ENCODE measurements at places on chromosomes 3 and 15. TPM values are rescaled to one million over a fixed set of nuclear protein-coding genes. Genes with fewer than 3 reads are reported as not detected.

- H3K4me3 ChIP-seq: no peak overlapping the region
- H3K27me3 ChIP-seq: no peaks in the 10 kb centered on the region
- peak overlapping the region; percentile 99 for H3K27ac ChIP-seq
- H3K36me3 ChIP-seq: no peaks in the 10 kb centered on the region
Observed at GRCh38 chr3:187186375-187186774, 10.9 kb upstream of the RTP1 start.

DNA sequence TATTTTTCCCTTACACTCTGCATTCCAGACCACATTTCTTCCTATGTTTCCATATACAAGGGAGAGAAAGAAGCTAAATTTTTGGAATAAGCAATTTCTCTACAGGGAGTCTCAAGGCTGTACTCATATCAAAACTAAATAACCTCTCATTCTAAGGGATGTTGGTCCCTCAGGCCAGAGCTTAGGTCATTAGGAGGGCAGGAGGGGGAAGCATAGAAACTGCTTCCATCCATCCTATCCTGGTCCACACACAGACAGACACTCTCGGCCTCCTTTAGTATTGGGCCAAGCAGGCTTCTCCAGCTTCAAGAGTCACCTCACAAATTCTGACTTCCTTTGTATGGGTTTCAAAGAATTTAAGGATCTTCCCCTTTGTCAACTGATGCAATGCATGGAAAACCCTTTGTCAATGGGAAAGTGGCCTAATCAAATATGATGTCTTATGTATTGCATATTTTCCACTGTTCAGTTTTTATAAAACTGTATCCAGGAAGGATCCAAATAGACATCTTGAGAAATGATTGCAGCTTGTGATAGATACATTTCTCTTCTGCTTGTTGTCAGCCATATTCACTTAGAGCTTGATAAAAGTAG lies 140.7 kb upstream of the RARB start:
- H3K27me3 ChIP-seq: no peaks in the 10 kb centered on the region
- peaks cover 30% of the 10 kb centered on the region for H3K4me1 ChIP-seq
- no peak overlapping the region for H3K4me3 ChIP-seq
- H3K27ac ChIP-seq: no peak overlapping the region
- no peaks in the 10 kb centered on the region for H3K36me3 ChIP-seq

GRCh38 chr15:88187195-88187594 lies 69.3 kb downstream of the NTRK3 start:
- H3K4me1 ChIP-seq: no peaks in the 10 kb centered on the region
- H3K4me3 ChIP-seq: no peak overlapping the region

GOLGA8S gene
- total RNA-seq: not detected

DNA sequence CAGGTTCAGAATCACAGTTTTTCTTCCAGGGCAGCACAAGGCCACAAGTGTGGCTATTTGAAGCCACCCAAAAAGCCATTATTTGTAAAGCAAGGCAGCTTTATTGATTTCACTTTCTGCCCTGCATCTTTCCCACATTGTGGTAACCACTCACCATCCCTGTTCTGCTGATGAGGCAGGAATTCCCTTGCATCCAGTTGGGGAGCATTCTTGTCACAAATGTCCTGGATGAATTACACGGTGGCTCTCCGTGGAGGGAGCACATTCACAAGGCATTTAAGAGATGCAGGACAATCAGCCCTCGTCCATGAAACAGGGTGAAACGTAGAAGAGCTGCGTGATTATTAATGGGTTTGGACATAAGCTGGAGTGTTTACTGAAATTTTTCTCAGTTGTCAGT lies 111.2 kb downstream of the APBA2 start:
- H3K27me3 ChIP-seq: no peaks in the 10 kb centered on the region
- H3K4me1 ChIP-seq: peaks cover 11% of the 10 kb centered on the region
- H3K4me3 ChIP-seq: no peak overlapping the region
- no peaks in the 10 kb centered on the region for H3K36me3 ChIP-seq
- H3K27ac ChIP-seq: no peak overlapping the region

DNA sequence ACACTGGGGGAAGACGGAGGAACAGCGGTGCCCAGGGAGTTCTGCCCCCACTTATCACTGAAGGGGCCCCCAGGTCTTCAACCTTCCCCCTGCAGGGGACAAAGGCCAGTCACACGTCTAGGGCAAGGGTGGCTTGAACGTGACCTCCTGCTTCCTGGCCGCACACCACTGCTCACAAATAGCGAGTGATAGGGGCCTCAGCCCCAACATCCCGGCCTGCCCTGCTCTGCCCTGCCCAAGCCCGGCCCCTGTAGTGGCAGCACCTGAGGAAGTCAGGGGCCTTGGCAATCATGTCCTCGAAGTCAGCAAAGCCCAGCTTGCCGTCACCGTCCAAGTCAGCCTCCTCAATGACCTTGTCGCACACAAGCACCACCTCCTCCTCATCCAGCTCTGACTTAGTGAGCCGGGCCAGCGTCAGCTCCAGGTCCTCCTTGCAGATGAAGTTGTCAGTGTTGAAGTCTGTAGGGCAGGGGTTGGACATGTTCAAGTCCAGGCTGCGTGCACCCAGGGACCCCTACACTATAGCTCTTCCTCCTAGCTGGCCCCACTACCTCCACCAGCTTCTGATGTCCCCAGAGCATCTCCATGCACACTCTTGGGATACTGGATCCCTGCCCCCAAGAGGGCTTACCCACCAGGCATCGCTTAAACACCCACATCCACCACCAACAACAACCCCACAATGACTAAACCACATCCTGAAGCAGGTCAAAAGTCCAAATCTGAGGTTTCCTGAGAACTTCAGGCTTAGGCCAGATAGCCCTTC lies 13.3 kb downstream of the SH2D7 start:
- no peaks in the 10 kb centered on the region for H3K4me1 ChIP-seq
- no peaks in the 10 kb centered on the region for H3K27me3 ChIP-seq
- no peaks in the 10 kb centered on the region for H3K36me3 ChIP-seq

GRCh38 chr3:141060327-141060726 lies 9.2 kb downstream of the SPSB4 start:
- no peaks in the 10 kb centered on the region for H3K36me3 ChIP-seq
- no peak overlapping the region for H3K4me3 ChIP-seq

LCTL gene
- total RNA-seq: 5.6 TPM

GRCh38 chr15:101069654-101069973 lies 150.5 kb downstream of the LRRK1 start:
- H3K4me1 ChIP-seq: peaks cover 30% of the 10 kb centered on the region
- peak overlapping the region; percentile 97 for H3K27ac ChIP-seq
- no peak overlapping the region for H3K4me3 ChIP-seq
- H3K36me3 ChIP-seq: peaks cover 17% of the 10 kb centered on the region

LRRC31 gene
- not detected for total RNA-seq

ACAD11 gene
- 17.1 TPM for total RNA-seq

DNA sequence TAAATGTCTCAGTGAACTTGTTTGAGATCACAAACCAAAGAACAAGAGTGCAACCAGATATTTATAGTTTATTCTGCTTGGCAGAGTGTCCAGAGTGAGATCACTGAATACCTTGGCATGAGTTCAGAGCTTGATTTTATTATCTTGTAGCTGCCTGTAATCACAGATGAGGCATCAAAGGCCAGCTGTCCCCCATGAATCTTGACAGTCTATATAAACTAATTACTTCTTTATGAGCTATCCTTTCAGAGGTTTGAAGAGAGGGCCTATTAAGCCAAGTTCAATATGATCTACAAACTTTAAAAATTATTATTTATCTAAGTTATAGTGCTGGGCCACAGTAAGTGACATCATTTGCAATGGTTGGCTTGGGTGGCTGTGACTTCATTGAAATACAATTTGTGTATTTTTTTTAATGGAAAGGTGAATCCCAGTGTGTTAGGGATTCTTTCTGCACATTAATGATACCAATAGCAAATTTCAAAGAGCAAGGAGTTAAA lies 251.5 kb downstream of the CLSTN2 start:
- no peak overlapping the region for H3K27ac ChIP-seq
- DNase-seq: no peak
- no peaks in the 10 kb centered on the region for H3K27me3 ChIP-seq

HGD gene
- not detected for total RNA-seq

DNA sequence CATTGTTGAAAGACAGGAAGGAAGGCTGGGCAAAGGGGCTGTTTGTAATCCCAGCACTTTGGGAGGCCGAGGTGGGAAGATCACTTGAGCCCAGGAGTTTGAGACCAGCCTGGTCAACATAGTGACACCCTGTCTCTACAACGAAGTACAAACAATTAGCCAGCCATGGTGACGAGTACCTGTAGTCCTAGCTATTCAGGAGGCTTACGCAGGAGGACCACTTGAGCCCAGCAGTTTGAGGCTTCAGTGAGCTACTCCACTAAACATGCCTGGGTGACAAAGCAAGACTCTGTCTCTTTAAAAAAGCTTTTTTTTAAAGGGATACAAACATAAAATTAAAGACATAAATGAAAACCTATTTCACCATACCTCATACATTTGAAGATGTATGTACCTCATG lies 11.1 kb downstream of the SERP1 start:
- no peaks in the 10 kb centered on the region for H3K27me3 ChIP-seq
- no peaks in the 10 kb centered on the region for H3K4me1 ChIP-seq
- H3K4me3 ChIP-seq: no peak overlapping the region
- no peaks in the 10 kb centered on the region for H3K36me3 ChIP-seq
- no peak for DNase-seq

GATA2 gene
- 0.83 TPM for total RNA-seq

DNA sequence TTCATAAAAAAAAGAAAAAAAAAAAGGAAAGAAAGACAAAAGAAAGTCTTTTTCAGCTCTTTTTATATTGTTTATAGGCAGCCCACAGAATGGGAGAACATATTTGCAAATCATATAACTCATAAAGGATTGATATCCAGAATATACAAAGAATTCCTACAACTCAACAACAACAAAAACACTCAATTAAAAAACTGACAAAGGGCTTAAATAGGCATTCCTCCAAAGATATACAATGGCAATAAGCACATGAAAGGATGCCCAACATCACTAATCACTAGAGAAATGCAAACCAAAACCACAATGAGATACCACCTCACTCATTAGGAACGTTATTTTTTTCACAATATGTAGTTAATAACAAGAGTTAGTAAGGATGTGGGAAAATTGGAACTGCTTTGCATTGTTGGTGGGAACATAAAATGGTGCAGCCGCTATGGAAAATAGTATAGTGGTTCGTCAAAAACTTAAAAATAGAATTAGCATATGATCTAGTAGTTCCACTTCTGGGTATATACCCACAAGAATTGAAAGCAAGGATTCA lies 54.2 kb upstream of the CMTM8 start:
- H3K27me3 ChIP-seq: no peaks in the 10 kb centered on the region
- H3K4me3 ChIP-seq: no peak overlapping the region
- no peak overlapping the region for H3K27ac ChIP-seq
- H3K36me3 ChIP-seq: no peaks in the 10 kb centered on the region
- DNase-seq: no peak
- H3K4me1 ChIP-seq: peaks cover 8% of the 10 kb centered on the region

TCTA gene
- 5.0 TPM for total RNA-seq

DNA sequence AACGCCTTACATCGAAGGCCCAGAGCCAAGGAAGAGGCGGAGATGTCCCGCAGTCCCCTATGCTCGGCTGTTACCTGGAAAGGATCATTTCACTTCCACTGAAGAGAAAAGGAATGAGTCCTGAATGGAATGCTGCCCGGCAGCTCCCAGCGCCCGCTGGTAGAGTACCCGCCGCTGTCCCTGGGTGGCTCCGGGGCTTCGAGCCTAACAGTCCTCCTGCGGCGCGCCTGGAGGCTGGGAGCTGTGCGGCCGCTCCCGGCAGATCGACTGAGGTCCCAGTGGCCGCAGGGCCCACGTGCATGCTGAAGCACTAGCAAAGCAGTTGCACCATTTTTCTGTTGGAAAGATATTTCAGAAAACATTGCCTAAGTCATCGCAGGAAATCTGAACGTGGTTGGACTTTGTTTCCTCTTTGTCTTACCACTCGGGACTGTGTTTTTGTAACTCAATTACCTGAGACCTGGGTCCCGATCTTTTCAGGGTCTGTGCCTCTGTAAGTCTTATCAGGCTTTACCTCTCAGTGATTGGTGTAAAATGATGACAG lies 984 bp downstream of the RNU6-1 start:
- peak; percentile 93 for DNase-seq
- no peaks in the 10 kb centered on the region for H3K36me3 ChIP-seq
- peaks cover 26% of the 10 kb centered on the region for H3K4me1 ChIP-seq
- H3K4me3 ChIP-seq: peak overlapping the region; percentile 66

PLSCR5 gene
- total RNA-seq: not detected

GRCh38 chr3:165404357-165405027 lies 208.3 kb upstream of the SLITRK3 start:
- H3K27me3 ChIP-seq: no peaks in the 10 kb centered on the region
- H3K4me3 ChIP-seq: no peak overlapping the region
- DNase-seq: no peak
- H3K27ac ChIP-seq: no peak overlapping the region

- DNase-seq: no peak
- no peak overlapping the region for H3K27ac ChIP-seq
- no peaks in the 10 kb centered on the region for H3K36me3 ChIP-seq
Observed at GRCh38 chr15:52656412-52656811, 22.8 kb downstream of the ATOSA start.

DNA sequence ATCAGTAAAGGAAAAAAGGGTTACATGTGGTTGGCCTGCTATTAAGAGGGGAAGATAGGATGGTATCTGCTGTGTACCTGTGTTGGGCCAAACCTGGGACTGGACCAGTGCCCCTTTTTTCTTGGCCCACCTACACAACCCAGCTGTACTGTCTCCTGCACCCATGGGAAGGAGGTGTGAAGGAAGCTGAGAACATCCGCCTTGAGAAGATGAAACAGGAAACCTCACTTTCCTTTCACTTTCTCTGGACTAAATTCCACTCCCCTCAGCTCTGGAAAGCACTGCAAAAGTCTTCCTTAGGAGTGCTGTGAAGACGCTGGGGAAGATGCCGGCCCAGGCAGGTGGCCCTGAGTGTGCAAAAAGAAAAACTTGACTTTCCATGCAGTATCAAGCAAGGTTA lies 37.6 kb downstream of the LRRN1 start:
- H3K27ac ChIP-seq: 0 out of 2 replicates have a peak overlapping the region, but pooled peaks have one; percentile 32
- DNase-seq: no peak
- no peaks in the 10 kb centered on the region for H3K27me3 ChIP-seq
- H3K4me1 ChIP-seq: no peaks in the 10 kb centered on the region
- no peak overlapping the region for H3K4me3 ChIP-seq

DNA sequence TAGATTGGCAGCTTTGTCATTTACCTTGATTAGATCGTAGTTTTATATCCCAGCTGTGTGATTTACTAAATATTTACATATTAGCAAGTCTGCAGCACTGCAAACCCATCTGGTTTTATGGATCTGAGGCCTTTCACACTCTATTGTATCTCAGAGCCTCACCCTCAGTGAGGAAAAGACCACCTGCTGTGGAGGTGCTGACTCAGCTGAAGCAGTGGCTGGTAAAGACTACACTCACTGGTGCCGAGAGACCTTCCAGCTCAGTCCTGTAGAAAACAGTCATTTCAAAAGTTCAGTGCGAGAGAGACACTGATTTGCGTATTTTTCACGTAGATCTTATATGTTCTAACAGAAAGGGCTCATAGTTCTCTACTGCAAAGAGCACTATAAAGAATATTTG lies 307.8 kb upstream of the TPM1 start:
- H3K4me3 ChIP-seq: no peak overlapping the region
- no peaks in the 10 kb centered on the region for H3K27me3 ChIP-seq
- H3K27ac ChIP-seq: no peak overlapping the region
- DNase-seq: peak; percentile 51

SV2B gene
- total RNA-seq: 0.76 TPM

All from GM23338 (cell line).